ENCODE measurements at places on chromosomes 1 and 21.
A peak's percentile ranks its signal among the peaks of the same experiment; 100 is the strongest.

DNA sequence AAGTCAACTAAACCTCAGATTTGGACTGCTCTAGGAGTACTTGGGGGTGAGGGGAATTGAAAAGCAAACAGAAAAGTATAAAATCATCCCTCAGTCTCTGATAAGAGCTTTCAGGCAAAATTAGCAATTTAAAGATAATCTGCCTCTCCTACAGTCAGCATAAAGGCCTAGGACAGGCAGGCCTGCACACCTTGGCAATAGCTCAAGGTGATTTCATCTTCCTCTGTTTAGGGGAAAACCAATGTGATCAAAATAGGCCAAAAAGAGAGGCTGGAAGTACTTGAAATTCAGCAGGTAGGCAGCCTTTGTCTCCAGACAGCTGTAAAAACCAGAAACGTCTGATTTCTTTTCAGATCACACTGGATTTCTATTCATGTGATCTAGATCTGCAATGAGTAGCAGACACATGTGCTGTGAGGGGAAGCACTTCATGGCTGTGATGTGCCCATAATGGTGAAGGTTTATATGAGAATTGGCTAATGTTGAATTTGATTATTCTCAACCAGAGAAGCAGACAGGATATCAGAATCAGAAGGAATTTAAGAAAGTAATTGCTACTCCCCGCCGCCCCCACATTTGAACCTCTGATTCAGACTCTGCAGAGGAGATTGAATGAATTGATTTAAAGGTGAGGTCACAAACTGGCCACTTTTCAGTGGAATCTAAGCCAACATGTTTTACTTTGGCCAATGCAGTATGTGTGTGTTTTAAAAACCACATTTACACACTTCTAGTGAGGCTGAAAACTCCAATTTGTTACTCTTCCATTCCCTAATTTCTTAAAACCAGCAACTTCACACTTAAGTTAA lies 45.8 kb upstream of the DNASE2B start:
- DNase-seq: peak; percentile 38

- no peak for DNase-seq
Measured at GRCh38 chr1:99613716-99614115, 32.2 kb upstream of the PALMD start.

DNA sequence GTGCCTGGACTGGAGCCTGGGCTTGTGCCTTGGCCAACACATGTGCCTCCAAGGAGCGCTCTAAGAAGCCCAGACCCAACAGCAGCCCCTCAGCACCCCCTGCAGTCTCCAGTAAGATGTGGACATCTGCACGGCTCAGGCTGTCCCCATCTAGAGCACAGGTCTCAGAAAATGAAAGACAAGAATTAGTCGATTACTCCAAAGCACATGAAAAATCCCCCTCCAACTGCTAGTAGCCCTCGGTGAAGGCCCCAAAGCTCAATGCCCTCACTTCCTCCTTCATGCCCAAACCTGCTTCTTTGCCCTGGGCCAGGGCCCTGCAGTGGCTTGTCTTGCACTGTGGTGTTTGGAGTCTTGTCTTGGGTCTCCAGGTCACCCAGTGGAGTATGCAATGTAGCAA lies 21.9 kb upstream of the ERO1B start:
- DNase-seq: no peak

DNA sequence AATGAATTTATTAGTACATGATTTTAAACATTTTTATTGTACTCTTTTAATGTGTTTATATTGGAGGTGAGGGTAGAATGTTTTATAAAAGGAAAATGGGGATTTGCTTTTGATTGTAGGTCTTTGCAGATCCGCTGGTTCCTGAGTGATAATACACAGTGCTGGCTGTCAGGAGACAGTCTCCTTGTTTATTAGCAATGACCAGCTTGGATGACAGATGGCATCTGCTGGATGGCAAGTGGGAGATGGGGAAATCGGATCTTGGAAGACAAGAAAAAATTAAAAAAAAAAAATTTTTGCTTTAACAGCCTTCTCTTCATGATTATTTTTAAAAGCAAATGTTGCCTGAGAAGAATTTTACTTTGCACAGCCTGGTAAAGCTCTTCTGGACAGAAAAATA lies 4.4 kb upstream of the PHTF1 start:
- no peak for DNase-seq

- DNase-seq: no peak
Measured at GRCh38 chr1:165662186-165662585, 31.2 kb downstream of the MGST3 start.

DNA sequence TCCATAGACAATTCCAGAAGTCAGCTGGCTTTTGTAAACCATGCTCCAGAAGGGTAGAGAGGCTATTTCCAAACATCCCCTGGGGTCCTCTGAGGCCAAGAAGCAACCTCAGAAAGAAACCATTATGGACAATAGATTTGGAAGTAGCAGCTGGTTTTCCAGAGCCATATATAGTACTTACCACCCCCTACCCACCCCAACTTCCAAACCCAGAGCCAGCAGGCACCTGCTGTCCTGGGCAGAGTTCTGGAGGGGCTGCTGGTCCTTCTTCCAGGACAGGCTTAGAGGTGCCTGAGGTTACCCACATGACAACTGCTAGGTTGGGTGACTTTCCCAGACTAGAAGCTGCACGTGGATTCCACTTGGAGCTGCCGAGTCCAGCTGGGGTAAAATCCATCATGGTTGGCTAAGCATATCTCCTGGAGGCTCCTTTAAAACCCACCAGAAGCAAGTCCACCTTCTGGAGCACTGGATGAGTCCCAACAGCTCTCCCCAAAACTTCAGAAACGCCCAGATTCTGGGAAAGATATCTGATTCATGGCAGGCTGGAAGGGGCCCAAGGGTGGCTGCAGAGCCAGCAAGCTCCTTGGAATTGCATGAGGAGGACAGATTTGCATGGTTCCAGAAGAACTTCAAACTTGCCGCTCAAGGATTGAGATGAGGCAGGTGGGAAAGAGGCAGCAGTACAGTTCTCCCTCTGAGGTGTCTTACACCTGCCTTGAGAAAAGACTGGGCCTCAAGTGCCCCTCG lies 5.8 kb downstream of the MYCL start:
- DNase-seq: no peak

DNA sequence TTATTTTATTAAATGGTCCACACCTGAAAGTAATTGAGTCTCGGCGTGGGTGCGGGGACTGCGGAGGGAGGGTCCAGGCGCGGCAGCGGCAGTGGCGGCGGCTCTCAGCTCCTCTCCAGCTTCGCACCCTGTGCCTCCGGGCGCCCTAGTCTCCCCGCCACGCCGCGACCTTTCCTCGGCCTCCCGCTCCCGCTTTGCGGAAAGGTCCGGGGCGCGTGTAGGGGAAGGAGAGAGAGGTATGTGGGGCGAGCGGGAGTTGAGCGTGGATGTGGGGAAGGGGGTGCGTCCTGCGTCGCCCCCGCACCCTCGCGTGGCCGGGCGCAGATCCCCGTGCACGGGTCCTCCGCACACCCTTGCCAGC lies 13.4 kb upstream of the ALX3 start:
- no peak for DNase-seq

DNA sequence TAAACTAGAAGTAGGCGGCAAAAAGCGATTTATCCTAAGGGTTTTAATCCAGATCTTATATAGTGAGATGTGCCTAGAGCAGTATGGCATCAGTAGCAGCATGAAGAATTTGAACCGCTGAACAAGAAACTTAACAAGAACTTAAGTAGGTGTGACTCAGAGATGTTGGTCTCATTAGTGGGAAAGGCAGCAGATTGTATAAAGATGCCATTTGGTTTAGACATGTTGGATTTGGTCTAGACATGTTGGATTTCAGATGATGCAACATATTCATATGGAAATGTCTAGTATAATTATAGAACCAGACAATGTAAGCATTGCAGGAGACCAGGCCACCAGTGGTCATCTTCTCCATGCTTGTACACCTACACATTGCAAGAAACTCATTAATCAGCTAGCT lies 42.1 kb upstream of the ZP4 start:
- DNase-seq: no peak

Data from head of caudate nucleus (tissue), 42 donors.